ENCODE measurements at places on chromosomes 3 and 15. TPM values are rescaled to one million over a fixed set of nuclear protein-coding genes. Genes with fewer than 3 reads are reported as not detected.

SHC4 gene
- total RNA-seq = 8.7 TPM

RASL12 gene
- 86.9 TPM for total RNA-seq

TRNT1 gene
- 25.8 TPM for total RNA-seq

DNA sequence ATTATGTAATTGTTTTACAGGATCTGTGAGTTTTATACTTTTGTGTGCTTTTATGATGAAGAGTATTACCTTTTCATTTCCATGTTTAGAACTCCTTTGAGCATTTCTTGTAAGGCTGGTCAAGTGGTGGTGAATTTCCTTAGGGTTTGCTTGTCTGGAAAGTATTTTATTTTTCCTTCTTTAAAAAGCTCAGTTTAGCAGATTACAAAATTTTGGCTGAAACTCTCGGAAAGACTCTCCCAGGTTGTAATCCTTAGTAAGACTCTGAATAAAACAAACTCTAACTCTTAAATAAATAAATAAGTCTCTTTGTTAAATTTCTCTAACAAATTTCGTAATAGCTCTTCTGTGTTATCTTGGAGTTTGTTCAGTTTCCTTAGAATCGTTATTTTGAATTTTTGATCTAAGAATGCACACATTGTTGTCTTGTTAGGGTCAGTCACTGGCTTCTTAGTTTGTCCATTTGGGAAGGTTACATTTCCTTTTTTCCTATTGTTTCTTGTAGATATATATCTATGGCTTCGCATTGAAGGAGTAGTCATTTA, 14.7 kb upstream of the ACOX2 start:
- H3K36me3 ChIP-seq = no peaks in the 10 kb centered on the region
- H3K4me3 ChIP-seq = no peak overlapping the region
- no peaks in the 10 kb centered on the region for H3K27me3 ChIP-seq
- DNase-seq = no peak

- H3K27me3 ChIP-seq = no peaks in the 10 kb centered on the region
- H3K4me1 ChIP-seq = no peaks in the 10 kb centered on the region
- DNase-seq = no peak
- no peak overlapping the region for H3K27ac ChIP-seq
These were observed 10.5 kb downstream of the POMGNT2 start for GRCh38 chr3:43095370-43095769.
